Esophagus squamous epithelium (tissue), 5 donors: ENCODE measurements at places on chromosomes 2 and 18. TPM values are rescaled to one million over a fixed set of nuclear protein-coding genes. Genes with fewer than 3 reads are reported as not detected.

The IFIH1 gene
- 8.2 TPM for total RNA-seq

The CYTIP gene
- 12.4 TPM for total RNA-seq

The LYG1 gene
- not detected for total RNA-seq

The REG3A gene
- not detected for total RNA-seq

The EPHA4 gene
- 5.9 TPM for total RNA-seq

The KCNS3 gene
- 8.6 TPM for total RNA-seq

GRCh38 chr2:70779911-70780545 is 10.4 kb downstream of the FIGLA start:
- DNase-seq, result no peak

DNA sequence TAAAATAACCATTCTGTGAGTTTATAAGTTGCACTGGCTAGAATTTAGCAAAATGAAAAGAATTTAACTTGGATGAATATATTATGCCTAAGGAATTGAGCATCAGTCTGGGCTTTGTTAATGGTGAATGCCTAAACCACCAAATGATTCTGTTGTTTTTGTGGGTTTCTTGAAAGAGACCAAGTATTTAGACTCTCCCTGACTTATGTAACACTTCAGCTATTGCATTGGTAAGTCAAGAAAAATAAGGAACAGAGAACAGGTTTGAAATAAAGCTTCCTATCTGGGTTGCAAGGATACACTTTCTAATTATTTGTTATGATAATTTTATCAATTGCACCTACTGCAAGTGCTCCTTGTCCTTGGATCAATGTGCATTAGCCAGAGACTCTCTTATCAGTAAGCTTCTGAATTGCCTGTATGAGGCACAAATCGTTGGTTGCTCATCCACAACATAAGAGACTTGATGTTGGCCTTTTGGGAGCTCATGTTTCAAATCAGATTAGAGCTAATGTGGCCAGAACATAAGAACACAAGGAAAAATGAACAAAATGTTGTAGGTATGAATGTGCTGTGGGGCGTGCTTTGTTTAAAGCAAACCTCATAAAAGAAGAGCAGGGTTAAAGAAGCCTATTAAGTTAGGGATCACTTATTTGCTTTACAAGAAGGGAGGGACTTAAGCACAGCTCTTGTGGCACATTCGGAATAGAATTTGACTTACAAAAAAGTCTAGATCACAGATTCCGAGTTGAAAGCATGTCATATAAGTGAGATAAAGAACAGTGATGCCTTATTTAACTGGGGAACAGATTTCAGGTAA is 37.2 kb downstream of the PRKCE start:
- no peak for DNase-seq

GRCh38 chr2:103135679-103136078 is 373.8 kb downstream of the TMEM182 start:
- no peak for DNase-seq

GRCh38 chr2:206064077-206064476 is 21.9 kb downstream of the INO80D start:
- no peak for DNase-seq

GRCh38 chr2:163731735-163732134 is 4.1 kb downstream of the FIGN start:
- DNase-seq, result no peak

DNA sequence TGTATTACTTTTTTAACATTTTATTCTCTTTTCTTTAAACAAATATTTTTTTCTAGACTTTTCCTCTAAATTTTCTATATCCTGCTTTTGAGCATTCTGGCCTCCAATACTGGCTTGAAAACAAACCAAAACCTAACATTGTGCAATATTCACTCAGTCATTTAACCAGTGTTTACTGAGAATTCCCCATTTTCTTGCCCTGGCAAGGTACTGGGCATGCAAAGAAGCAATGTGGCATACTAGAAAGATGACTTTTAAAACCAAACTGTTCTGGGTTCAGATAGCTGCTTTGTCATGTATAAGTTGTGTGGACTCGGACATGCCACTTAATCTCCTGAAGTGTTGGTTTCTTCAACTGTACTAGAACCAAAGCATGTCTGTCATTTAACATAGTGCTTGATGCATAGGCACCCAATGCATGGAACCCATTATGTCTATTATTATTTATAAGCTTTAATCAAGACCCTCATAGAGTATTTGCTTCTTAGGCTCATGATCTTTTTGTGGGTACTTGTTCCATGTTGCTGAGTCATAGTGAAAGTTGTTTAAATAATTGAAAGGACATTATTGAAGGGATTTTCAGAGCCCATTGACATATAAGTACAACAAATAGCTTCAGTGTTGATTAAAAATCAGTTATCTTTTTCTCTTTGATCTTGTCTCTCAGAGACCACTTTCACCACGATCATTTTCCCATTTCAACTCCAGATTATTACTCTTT is 185.4 kb upstream of the OSR1 start:
- no peak for DNase-seq

DNA sequence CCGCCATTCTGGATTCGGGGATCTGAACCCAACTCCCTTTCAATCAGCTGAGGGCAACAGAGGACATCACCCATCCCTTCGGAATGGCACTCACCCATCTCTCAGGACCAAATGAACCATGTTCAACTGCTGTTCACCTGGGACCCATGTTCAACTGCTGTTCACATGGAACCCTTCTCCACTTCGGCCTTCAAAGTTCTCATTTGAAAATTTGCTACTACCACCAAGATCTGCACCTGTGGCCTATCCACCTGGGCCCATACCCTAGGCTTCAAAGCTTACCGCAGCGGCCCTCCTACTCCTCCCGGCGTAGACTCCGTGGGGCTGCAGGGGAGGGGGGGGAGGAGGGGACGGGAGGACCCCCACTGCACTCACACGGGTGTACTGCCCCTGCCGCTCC is 119.2 kb upstream of the ANKRD30BL start:
- DNase-seq, result no peak

- DNase-seq, result no peak
Measured at GRCh38 chr2:151716721-151717120, 17.6 kb downstream of the NEB start.

DNA sequence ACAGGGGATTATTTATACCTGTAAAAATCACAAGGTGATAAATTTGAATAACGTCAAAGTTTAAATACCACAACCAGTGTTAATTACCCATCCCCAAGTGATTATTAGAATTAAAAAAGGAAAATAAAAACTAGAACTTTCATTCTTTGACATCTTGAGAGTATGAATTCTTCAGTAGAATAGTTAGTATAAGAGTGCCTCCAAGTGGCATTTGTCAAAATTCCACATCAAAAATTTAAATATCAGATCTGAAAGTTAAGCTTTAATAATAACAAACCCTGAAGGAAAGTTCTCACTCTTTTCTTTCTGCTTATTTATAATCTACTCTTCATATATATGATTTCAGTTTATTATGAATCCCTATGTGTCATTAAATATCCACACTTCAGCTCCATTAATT is 273.7 kb upstream of the KYNU start:
- DNase-seq, result no peak

DNA sequence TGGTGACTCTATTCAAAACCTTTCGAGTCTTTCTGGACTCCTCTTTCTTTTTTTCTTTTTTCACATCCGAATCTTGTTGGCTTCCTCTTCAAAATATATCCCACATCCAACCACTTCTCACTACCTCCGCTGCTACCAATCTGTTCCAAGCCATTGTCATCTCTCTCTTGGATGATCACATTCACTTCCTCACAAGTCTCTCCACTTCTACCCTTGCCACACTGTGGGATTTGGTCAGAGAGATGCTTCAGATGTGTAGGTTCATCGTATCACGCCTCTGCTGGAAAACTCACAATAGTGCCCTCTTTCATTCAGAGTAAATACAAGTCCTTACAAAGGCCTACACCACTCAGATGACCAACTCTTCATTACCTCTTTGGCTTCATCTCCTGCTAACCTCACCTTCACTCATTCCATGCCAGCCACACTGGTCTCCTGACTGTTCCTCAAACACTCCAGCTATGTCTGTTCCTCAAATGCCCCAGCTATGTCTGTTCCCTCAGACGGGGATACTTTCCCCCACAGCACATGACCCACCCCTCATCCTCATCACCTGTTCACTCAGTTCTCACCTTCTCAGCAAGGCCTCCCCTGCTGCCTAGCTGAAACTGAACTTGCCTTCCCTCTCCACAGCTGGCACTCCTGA is 67.2 kb upstream of the PELI1 start:
- no peak for DNase-seq

DNA sequence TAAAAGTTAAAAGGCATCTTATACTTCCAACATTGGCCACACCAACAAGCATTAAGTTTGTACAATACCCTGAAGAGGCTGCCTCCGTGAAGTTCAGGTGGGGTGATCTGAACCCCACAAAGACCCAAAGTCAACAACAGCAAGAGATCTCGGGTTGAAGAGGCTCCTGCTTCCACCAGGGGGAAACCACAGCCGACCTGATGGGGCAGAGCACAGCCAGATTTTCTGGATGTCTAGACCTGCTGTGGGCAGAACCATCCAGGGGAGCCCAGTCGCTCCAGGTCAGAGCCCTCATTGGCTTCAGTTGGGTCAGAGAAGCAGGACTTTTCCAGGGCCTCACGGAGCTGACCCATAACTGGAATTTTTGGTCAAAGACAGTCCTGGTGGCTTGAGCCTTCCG is 66.5 kb upstream of the ACKR3 start:
- DNase-seq, result no peak

DNA sequence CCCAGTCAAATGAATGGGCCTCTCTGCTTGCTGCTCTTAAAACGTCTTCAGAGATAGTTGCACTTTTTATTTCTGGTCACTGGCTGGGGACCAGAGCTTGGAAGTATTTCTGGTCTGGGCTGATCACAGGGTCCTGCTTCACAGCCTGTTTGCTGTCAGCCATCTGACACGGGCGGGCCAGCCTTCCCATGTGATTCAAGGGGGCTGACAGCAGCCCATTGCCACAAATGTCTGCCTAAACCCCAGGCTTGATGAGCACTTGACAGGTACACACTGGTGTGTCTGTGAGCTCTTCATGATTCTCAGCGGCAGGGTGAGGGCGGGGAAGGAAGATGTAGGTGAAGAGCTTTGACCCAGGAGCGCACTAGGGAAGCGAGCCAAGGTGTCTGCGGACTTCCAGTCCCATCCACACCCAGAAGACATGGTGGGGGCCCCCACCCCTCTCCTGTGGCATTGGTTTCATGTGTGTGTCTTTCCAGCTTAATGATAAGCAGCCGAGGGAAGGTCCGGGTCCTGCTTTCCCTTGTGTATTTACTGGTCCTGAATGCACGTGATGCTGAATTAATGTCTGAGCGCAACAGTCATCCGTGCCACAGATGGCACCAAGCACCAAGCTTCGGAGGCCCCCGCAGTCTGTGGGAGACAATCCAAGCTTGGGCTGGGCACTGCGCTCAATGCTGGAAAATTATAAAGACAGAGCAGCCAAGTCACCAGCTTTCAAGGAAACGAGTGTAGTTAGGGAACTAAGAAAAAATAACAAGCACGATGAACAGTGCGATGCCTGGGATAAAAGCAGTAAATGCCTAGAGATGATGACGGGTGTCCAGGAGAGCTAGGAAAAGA is 73.3 kb downstream of the SH3BP4 start:
- DNase-seq, result no peak

DNA sequence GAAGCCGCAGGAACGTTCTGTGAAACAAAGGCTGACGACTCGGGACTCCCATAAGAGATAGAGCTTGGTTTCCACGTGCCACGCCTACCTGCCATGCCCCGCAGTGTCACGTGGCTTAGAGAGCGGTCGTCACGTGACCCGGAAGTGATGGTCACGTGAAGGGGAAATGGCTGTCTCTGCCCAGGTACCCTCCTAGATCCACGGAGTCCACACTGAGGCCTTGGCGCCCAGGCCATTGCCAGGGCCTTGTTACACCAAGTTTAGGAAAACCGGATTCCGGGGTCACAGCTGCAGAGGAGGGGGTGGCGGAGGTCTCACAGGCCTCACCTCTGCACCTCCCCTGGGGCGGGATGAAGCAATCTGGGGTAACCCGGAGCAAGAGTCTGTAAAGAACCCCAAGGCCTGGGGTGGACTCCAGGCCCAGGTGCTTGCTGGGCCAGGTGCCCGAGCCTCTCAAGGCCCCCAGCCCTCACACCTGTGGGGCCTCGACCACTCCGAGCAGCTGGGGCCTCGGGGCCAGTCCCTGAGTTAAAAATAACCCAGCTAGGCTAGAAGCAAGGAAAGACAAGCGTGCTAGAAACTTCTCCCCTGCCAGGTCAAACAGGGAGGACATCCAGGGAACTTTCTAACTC is 113.5 kb upstream of the ZNF236 start:
- DNase-seq, result no peak

DNA sequence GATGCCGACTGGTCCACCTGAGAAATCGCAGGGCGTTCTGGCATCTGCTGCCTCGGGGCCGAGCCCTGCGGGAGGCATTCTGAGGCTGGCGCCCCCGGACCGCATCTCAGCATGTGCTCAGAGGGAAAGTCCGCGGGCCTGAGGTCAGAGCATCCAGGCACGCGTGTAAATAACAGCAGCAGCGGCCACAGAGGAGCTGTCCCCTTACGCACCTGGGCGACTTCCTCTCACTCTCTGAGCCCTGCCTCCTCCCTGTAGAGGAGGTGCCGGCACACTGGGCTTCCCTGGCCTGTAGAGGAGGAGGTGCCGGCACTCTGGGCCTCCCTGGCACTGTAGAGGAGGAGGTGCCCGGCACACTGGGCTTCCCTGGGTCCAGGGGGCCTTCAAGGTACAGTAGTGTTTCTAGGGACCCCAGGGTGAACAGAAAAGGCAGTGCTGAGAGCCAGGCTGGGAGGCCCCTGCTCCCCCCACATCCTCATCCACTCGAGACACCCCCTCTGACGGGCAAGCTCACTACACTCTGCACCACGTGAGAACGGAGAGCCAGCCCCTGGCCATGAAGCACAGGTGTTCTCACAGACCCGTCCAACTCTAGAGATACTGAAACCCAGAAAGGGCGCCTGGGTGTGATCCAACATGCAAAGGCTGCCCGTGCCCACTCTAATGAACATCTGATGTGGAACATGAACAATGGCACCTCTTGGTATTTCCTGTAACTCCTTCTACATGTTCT is 263.5 kb downstream of the HDAC4 start:
- no peak for DNase-seq
